Stimulated activated CD4-positive, alpha-beta T cell treated with anti-CD3 and anti-CD28 coated beads, Interleukin-2, amount 100 ng/mL, for 24 hours (primary cell): ENCODE measurements at places on chromosomes 1 and 21.
A peak's percentile ranks its signal among the peaks of the same experiment; 100 is the strongest.

DNA sequence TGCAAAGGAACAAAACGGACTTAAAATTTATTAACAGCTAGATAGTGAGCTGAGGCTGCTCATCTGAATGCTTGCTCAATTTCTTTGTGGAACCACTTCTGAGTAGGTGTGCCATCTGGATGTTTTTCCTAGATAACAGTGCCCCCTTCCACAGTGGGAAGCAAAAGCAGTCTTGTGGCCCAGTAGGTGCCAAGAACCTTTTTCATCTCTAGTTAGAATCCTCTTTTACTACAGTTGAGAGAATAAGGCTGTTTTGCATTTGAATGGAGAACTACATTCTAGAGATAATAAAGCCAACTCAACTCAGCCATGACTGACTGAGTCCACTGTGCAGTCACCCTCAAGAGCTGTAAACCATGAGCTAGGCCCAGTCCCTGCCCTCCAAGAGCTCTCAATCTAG lies 13.3 kb downstream of the F3 start:
- DNase-seq, result no peak

GRCh38 chr1:215710036-215710898 lies 143.2 kb downstream of the KCTD3 start:
- DNase-seq, result no peak

DNA sequence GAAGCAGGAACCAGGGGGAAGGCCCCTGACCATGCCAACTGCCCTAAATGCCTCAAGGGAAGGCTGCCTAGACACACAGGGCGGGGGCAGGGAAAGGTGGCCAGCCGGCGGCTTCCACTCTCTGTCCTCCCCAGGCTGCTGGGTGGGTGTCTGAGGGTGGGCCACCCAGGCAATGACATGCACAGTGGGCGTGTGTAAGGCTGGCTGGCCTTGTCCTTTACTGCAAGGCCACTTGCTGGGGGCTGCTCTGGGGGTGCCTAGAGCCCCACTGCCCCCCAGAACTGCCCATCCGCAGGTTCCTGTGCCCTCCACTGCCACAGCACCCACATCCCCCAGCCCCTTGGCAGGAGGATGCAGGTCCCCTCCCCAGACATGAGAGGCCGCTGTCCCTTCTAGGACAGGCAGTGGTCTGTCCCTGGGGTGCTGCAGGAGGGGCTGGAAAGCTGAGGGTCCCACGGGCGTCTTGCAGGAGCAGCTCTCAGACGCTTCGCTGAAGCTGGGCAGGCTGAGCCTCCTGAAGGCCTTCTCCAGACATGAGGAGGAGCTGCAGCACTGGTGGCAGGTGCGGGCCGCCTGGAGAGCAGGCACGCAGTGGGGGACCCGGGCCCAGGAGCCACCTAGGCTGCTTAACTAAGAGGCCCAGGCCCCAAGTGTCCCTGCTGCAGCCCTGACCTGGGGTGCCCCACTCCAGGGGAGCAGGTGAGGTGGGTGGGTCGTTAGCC lies 10.1 kb downstream of the CCDC27 start:
- no peak for DNase-seq

DNA sequence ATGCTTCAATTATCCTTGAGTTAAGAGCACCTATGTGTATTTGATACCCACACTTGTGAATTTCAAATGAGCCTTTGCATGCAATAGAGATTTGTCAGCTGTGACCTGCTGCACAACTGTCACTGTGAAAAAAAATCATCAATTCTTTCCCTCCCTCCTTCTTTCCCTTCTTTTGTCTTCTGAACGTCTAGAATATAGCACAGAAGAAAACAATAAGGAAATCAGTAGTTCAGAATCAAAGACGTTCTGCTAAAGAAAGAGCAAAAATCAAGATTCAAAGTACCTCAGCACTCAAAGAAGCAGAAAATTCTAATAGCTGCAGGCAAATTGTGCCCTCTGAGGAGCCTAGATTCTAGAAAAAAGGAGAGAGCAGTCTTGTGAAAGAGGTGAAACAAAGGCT lies 1.7 kb upstream of the FMN2 start:
- DNase-seq, result no peak

DNA sequence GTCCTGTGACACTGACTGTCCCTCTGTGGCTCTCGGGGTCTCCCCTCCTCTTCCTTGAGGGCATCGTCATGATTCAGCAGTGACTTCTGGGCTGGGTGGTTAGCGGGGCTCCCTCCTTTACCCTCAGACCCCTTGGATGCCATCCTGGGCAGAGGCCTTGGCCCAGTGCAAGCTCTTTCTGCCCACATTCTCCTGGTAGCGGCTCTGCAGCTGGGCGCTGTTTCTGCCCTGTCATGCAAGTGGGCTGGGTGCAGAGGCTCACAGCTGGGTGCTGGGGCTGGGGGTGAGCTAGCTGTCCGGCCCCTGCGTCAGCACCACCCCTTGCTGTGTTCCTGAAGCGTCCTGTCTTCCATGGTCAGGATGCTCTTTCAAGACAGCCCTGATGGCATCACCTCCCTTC lies 158.5 kb downstream of the PCBP3 start:
- DNase-seq, result no peak

GRCh38 chr1:151993734-151994496 lies at the start of gene S100A10:
Gene S100A10 (minus strand): TSS chr1:151993859. CDS start chr1:151986230, 7,629 bp downstream.
- peak; percentile 68 for DNase-seq

- DNase-seq, result no peak
Measured at GRCh38 chr1:235021321-235021720, 107.3 kb downstream of the TOMM20 start.

DNA sequence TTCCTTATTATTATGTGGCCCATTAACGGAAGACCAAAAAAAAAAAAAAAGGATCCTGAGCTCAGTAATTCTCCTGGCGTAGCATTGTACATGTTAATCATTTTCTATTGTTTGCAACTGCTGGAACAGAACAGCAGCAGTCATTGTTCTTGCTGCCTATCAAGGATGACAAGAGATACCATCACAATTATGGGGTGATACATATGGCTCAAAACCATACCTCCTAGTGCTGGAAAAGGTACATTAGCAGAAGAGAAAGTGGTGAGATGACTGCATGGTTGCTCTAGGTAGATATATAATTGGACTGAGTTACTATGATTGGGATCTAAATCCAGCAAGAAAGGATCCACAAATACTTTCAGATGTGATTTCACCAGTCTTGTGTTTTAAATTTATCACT lies 13.3 kb upstream of the TLR5 start:
- DNase-seq, result no peak

DNA sequence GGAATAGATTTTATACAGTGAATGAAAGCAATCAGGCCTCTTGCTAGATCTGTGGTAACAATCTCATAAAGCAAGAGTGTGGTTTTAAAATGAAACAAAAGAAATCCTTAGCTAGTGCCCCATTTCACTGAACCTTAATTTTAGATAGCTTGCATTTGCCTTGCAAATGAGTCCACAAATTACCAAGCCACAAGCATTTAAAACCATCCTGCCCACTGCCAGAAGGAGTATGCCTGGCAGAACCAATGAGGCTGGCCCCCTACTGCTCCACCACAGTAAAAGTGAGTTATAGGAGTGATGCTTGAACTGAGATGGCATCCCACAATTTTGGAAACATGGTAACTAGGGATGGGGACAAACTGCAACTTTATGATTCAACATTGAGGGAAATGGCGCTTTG lies 206.4 kb upstream of the LMO4 start:
- no peak for DNase-seq

DNA sequence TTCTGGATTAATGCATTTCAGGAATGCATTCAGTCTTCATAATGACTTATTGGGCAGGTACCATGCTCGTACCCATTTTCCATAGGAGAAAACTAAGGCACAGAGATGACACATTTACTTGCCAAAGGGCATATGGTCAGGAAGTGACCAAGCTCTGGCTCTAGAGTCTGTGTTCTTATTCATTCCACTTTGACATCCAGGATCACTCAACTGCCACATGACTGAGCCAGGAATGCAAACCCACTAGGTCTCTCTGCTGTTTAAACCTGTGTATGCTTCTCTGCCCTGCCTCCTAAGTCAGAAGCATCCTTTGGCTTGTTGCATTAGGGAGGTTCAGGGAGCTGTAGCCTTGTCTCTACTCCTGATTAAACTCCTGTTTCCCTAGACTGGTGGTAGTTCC lies 7.5 kb downstream of the KAZN start:
- DNase-seq, result no peak
